PC-9 (cell line): ENCODE measurements at places on chromosomes 3 and 15. TPM values are rescaled to one million over a fixed set of nuclear protein-coding genes. Genes with fewer than 3 reads are reported as not detected.

The RNF13 gene
- total RNA-seq: 40.1 and 65.0 TPM in 2 replicates

The VIPR1 gene
- 19.7 and 23.9 TPM in 2 replicates for total RNA-seq

The EHD4 gene
- total RNA-seq: 15.4 and 18.1 TPM in 2 replicates

The HYAL1 gene
- total RNA-seq: 1.3 and 1.9 TPM in 2 replicates

The ANO10 gene
- 30.7 and 32.6 TPM in 2 replicates for total RNA-seq

The AADACL2 gene
- total RNA-seq: not detected in 2 replicates

The LOXL1 gene
- 35.8 and 50.7 TPM in 2 replicates for total RNA-seq

The EPHA3 gene
- total RNA-seq: not detected in 2 replicates

The HRH1 gene
- total RNA-seq: 7.4 and 9.2 TPM in 2 replicates

The DNAJA4 gene
- total RNA-seq: 0.33 and 0.35 TPM in 2 replicates

The CLDN18 gene
- total RNA-seq: not detected in 2 replicates

DNA sequence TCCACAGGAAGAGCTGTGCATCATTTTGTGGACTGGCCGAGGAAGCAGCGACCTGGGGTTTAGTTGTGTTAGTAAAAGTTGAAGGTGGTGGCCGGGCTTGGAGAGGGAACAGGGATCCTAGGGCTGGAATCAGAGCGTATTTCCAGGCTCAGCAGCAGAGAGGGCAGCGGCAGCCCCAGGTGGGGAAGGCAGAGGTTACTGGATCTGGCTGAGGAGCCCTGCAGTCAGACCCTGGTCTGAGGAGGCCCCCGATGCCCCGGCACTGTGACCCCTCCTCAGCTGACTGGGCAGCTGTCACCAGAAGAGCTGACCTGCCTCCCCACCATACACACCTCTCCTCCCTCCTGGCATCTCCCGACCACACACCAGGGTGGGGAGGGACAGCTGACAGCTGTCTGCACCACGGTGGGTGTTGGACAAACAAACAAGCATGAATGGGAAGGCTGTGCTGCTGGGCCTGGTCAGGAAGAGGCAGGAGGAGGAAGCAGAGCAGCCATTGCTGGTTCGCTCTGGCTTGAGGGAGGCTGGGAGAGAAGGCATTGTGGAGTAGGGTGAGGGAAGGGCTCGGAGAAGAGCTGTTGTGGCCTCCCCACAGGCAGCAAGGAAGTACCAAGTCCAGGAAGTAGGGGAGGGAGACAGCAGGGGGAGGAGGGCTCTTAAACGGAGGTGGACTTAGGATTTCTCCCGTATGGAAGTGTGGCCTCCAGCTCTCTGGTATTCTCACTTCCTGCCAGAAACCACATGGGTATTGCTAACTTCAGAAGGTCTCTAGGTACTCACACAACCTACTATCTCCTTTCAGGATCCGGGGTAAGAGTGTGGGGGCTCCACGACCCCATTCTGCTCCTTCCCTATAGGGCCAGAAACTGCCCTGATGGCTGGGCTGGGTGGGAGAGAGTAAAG lies 49.5 kb upstream of the HACD2 start:
- DNase-seq: no peak

GRCh38 chr3:186997061-186997460 lies 66.7 kb downstream of the ST6GAL1 start:
- no peak for DNase-seq

DNA sequence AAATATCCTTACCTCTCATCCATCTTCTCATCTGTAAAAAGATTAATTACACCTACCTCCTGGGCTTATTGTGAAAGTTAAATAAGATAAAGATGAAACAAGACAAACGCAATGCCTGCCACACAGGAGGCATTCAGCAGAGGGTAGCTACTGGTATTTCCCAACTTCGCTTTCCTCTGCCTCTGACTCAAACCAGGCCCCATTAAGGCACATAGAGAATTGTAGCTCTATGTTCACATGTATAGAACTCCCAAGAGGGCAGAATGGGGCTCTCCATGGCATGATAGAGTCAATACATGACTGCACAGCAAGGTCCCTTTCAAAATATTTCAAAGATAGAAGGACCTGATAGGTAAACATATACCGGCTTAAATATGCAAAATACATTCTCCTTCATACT lies 1.4 kb downstream of the LYSMD2 start:
- no peak for DNase-seq

GRCh38 chr3:4474683-4475490 lies 7.8 kb upstream of the SUMF1 start:
- peak; percentile 70 for DNase-seq

GRCh38 chr3:119779731-119780383 lies 2.0 kb upstream of the NR1I2 start:
- DNase-seq: no peak

- no peak for DNase-seq
These were observed 91.6 kb downstream of the SCN11A start for GRCh38 chr3:38960042-38960622.

DNA sequence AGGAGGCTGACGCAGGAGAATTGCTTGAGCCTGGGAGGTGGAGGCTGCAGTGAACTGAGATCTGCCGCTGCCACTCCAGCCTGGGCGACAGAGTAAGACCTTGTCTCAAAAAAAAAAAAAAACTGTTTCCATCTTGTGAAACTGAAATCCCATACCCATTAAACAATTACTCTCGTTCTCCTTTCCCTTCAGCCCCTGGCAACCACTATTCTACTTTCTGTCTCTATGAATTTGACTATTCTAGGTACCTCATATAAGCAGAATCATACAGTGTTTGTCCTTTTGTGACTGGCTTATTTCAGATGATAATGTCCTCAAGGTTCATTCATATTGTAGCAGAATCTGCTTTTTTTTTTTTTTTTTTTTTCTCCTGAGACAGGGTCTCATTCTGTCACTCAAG lies 51.5 kb upstream of the UBE2E1 start:
- no peak for DNase-seq

DNA sequence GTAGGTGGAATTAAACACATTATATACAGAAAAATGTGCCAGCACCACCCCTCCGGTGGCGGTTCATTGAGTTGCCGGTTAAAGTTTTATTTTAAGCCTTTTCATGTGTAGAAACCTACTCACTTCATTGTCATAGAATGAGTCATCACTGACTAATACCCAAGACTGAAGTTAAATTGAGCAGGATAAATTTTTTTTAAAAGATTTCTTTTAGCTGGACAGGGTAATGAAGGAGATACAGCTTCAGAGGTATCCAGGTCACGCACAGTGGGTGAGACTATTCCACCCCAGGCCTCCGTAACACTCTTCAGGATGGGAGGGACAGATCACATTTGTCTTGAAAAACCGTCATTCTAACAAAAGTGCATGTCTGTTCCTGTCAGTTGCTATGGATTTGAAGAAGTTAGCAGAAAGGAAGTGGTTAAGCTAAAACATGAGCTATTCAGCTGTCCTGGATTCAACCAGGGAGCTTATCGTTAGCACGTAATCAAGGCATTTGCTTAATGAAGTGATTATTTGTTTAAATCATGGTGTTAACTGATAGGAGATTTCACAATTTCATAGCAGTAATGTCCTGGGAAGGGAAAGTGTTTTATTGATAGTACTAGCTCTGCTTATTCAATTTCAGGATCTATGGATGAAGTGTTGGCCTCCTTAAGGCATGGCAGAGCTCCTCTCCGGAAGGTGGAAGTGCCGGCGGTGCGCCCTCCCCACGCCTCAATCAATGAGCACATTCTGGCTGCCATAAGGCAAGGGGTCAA lies 23.4 kb downstream of the WHAMM start:
- peak; percentile 87 for DNase-seq

DNA sequence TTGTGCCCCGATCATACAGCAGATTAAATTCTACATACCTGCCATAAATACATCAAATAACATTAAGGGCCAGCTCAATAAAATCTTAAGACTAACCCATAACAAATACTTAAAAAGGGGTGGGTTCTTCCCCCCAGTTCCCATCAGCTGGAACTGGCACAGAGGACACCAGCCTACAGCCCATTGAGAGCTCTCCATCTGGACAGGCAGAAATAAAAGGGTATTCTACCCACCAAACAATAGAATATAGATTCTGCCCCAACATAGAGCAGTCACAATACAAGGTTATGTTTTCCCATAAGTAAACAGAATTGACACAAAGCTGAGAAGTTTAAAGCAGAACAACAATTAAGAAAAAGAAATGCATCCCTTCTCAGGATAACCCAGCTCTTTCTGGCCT lies 11.9 kb downstream of the CPOX start:
- DNase-seq: no peak

DNA sequence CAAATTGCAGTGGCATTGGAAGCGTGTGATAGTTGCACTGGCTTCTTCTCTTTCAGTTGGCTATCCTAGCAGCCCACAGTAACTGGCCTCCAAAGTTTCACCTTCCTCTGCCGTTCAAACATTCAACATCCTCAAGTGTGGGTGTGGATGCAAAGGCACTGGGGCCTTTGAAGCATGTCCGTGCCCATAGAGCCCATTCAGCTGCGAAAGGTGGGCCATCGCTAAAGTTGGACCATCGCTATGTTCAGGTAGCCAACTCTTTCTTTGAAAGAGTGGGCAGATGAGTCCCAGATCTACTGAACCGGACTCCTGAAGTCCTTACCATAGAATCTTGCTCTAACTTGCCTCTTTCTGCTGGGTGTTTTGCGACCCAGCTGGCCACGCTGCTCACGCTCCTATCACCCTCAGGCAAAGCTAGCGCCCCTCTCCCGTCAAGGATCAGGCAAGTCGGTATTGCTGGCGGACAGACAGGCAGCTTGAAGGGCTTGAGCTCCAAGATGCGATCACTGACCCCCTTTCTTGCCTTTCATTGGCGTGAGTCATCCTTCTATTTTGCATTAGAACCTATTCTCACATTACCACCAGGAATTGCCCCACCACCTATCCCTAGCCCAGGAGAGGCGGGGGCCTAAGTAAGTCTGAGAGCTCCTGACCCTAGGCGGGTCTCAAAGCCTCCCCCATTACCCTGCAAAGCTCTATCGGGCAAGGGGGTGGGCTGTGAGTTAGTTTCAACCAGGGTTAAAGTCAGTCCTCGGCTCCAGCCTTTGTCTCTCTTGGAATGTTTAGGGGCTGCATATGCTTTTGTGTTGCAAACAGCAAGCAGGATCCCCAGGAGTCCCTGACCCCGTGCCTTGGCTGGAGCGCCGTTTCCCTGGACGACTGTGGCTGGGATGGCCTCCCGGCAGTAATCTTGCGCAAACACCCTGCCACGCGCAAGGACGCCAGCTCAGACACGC lies 28.7 kb downstream of the ZIC4 start:
- DNase-seq: no peak

GRCh38 chr3:105139881-105140560 lies 226.7 kb upstream of the ALCAM start:
- DNase-seq: no peak

- DNase-seq: no peak
These were observed 51.2 kb upstream of the TBC1D5 start for GRCh38 chr3:17793542-17794195.

DNA sequence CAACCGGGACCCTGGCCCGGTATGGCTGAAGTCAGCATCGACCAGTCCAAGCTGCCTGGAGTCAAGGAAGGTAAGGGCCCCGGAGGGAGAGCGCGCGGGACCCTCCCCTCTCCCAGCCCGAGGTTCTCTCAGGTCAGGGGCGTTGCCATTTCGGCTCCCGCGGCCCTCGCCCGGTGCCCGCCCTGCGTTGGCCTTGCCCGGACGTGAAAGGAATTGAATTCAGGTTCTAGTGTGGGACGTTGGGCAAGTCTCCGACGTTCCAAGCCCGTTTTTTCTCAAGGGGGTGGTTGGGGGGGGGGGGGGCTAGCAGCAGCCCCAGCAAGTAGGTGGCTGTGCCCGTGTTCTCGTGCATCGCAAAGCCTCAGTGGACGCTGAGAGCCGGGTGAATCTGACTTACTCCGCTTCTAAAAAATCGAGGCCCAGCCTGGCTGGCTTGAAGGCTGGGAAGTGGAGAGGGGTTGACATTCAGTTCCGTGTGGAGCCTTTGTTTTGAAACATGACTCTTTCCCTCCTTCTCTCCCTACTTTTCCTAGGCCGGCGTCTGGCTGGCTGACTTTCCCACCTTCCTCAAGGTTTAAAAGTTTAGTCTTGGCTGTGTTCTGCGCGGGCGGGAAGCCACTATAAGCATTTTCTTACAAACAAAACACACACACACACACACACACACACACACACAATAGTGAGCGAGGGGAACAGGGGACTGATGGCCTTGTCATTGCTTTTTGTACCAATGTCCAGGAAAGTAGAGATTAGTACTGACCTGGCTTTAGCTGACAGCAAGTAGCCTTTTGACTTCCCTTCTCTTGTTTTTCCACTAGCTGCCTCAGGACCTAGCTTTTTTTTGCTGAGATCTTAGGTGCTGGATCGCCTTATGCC lies at the start of gene UTS2B:
UTS2B (minus strand) TSS at position 873 of the 876 bp plus-strand sequence. CDS start 48,337 bp downstream, outside the sequence.
- DNase-seq: peak; percentile 63

GRCh38 chr3:143201045-143201444 lies 81.5 kb downstream of the CHST2 start:
- DNase-seq: no peak

DNA sequence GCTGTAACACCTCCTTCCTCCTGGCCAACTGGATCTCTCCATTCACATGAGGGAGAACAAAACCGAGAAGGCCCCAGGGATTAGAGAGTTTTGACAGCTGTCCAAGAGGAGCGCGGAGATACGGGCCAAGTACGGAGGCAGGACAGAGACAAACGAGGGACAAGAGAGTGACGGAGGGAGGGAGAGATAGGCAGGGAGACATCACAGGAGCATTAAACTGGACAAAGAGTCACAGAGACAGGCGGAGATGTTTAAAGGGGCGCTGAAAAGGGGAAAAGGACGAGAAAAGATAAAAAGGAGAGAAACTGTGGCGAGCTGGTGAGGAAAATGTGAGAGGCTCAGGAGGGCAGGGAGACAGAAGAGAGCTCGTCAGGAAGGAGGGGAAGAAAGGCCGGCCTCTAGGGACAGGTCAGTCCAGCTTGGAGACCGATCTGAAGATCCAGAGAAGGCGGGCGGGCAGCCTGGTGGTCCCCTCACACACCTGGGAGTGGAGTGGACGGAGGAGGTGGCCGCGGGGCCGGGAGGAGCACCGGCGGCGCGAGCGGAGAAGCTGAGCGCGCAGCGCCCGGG lies 40.5 kb upstream of the ROPN1 start:
- no peak for DNase-seq

DNA sequence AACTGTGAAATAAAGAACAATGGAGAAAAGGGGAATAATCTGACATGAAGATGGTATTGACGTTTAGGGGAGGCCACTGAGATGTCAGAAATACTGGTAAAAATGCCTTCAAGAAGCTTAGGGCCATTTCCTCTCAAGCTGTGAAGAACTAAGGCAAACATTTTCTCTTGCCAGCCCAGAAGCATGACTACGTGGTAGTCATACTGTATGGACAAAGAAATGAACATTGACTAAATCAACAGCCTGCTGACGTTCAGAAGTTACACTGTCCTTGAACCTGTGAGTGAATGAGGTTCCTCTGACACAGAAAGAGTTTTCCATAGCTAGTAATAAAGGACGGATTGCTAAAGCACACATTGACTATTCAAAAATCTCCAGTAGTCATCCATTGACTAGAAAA lies 121.0 kb downstream of the P3H2 start:
- no peak for DNase-seq

DNA sequence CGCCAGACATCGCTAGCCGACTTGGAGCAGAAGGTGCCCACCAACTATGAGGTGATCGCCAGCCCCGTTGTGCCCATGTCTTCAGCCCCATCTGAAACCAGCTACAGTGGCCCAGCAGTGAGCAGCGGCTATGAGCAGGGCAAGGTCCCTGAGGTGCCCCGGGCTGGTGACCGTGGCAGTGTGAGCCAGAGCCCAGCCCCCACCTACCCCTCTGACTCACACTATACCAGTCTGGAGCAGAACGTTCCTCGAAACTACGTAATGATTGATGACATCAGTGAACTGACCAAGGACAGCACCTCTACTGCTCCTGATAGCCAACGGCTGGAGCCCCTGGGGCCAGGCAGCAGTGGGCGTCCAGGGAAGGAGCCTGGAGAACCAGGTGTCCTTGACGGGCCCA lies 12.9 kb upstream of the APEH start:
- DNase-seq: peak; percentile 38
